ENCODE measurements at places on chromosomes 3 and 15.

DNA sequence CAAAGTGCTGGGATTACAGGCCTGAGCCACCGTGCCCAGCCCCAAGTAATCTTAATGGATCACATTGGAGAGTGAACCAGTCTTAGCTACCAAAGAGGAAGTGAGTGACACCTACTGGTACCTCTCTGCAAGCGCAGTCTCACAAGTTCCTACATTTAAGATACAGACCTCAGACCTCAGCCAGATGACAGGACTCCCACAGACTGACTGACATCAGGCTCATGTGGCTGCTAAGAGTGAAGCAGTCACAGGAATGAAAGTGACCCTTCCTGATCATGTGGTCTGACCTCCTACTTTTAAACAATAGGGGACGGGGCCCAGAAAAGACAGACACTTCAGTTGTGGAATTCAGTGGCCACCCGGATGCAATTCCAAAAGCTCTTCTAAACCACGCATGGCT lies 36.3 kb upstream of the GNB5 start:
- DNase-seq: peak; percentile 34
- H3K27me3 ChIP-seq: no peaks in the 10 kb centered on the region
- H3K27ac ChIP-seq: no peak overlapping the region
- H3K4me1 ChIP-seq: no peaks in the 10 kb centered on the region
- H3K36me3 ChIP-seq: no peaks in the 10 kb centered on the region

GRCh38 chr15:71761649-71762048 lies 48.7 kb upstream of the NR2E3 start:
- H3K27ac ChIP-seq: no peak overlapping the region
- H3K27me3 ChIP-seq: no peaks in the 10 kb centered on the region
- no peak overlapping the region for H3K4me3 ChIP-seq

GRCh38 chr15:89332446-89332845 lies 2.2 kb downstream of the POLG start:
- DNase-seq: no peak
- peaks cover 54% of the 10 kb centered on the region for H3K4me1 ChIP-seq
- H3K36me3 ChIP-seq: peaks cover 61% of the 10 kb centered on the region
- no peak overlapping the region for H3K27ac ChIP-seq
- peaks cover 6% of the 10 kb centered on the region for H3K27me3 ChIP-seq

GRCh38 chr15:95494971-95495541 lies 835.4 kb upstream of the NR2F2 start:
- no peaks in the 10 kb centered on the region for H3K36me3 ChIP-seq
- no peak overlapping the region for H3K27ac ChIP-seq
- peak; percentile 19 for DNase-seq
- H3K4me3 ChIP-seq: no peak overlapping the region
- no peaks in the 10 kb centered on the region for H3K4me1 ChIP-seq
- no peaks in the 10 kb centered on the region for H3K27me3 ChIP-seq

DNA sequence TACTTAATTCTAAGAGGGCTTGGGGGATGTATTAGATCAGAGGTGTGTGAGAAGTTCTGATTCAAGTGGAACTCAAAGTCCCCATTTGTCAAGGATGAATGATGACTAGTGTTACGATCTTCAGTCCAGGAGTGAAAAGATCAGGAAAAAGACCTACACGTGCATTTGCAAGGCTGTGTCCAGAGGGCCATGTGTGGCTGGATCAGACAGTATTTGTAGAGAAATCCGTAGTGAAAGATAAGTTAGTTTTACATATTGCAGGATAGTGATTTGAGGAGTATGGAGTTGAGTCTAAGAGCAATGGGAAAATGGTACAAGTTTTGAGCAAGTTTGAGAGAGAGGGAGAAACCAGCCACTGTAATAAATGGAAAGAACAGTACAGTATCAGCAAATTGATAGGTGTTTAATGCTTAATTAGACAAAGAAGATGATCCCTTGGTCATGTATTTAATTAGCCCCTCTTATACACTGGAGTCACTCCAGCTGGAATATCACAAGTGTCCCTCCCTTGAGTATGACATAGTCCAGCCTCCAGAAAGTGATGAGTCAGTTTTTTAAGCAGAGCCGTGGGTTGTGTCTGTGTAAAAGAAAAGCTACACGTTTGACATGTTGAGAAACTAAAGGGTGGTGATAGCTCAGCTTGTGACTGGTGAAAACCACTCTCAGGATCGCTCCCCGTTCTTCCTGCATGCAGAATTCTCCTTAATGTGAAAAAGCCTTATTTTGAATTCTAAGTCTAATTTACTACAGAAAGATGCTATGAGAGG lies 348.8 kb downstream of the ROBO1 start:
- H3K36me3 ChIP-seq: no peaks in the 10 kb centered on the region
- DNase-seq: no peak
- no peaks in the 10 kb centered on the region for H3K27me3 ChIP-seq
- H3K4me3 ChIP-seq: no peak overlapping the region

Data from left lung (tissue), 14 donors.